ENCODE measurements at places on chromosomes 2 and 18.

DNA sequence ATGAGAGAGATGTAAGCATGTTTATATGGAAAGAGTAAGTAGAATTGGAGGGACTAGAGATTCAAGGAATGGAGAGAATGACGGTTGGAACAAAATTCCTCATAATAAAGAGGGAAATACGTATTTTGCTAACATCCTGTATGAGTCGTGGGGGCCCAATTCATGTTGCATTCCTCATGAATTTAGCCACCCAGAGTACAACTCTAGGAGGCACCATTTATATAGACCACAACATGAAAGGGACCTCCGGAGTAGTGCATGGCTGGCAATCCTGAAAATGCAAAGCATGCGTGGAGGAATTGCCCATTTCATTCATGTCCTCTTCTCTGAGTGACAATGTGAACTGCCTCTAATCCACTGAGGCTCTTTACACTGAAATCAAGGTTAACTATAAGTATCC, 168.2 kb downstream of the ZEB2 start:
- DNase-seq, result no peak

GRCh38 chr18:79848579-79849327, 51.0 kb downstream of the KCNG2 start:
- no peak for DNase-seq

GRCh38 chr2:143451642-143452281, 322.5 kb downstream of the ARHGAP15 start:
- no peak for DNase-seq

GRCh38 chr18:49059028-49059834, 108.5 kb upstream of the SMAD7 start:
- no peak for DNase-seq

DNA sequence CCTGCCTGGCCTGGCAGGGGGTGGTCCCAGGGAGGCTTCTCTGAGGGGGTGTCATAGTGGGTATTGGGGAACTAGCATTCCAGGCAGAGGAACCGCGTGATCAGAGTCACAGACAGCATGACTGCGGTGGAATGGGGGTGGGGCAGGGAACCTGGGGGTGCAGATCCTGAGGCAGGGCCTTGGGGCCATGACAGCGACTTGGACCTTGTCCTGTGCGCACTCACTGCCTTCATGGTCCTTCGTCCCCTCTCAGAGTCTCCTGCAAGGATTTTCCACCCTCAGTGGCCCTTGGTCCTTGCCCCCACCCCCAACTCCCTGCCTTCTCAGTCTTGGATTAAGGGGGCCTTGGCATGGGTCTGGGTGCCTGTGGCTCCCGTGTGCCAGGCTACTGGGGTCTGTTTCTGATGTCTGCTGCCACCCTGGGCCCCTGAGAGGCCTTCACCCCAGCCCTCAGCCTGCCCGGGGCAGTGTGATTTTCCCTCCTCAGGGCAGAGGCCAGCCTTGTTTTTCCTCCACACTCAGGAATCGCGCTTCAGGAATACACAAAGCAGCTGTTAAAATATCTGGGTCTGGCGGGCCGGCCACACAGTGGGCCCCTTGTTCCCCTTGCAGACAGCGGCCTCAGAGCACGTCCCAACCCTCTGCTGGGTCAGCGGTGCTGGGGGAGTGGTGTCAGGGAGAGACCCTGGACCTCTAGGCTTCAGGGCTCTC, 51.6 kb downstream of the GLI2 start:
- no peak for DNase-seq

DNA sequence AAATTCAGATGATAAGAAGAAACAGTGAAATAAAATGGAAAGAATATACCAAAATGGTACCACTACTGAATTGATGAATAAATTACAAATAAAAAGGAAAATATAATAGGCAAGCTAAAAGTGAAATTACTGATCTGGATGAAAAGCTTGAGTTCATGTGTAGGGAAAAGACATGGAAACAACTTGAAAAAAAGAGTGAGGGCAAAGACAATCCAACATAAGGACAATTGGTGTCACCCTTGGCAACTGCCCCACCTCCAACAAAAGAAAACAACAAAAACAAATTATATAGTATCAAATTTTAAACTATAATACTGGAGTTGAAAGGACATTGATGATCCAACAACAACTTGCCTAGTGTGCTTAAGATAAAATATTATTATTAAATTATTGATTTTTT, 37.6 kb downstream of the PPP1R1C start:
- DNase-seq, result no peak

GRCh38 chr18:64017870-64018269, 48.0 kb downstream of the SERPINB8 start:
- DNase-seq, result no peak

- DNase-seq, result no peak
Measured at GRCh38 chr2:67997528-67997900, 65.3 kb downstream of the C1D start.

GRCh38 chr2:5925604-5926003, 233.4 kb downstream of the SOX11 start:
- no peak for DNase-seq

DNA sequence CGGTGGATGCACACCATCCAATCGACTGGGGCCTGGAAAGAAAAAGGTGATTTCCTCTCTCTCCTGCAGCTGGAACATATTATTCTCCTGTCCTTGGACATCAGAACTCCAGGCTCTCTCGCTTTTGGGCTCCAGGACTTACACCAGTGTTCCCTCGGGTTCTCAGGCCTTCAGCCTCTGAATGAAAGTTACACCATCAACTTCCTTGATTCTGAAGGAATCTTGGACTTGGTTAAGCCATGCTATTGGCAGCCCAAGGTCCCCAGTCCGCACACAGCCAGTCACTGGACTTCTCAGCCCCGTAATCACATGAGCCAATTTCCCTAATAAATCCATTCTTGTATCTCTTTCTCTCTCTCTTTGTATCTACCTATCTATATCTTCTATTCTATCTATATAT, 418.9 kb downstream of the IRS1 start:
- DNase-seq, result no peak

DNA sequence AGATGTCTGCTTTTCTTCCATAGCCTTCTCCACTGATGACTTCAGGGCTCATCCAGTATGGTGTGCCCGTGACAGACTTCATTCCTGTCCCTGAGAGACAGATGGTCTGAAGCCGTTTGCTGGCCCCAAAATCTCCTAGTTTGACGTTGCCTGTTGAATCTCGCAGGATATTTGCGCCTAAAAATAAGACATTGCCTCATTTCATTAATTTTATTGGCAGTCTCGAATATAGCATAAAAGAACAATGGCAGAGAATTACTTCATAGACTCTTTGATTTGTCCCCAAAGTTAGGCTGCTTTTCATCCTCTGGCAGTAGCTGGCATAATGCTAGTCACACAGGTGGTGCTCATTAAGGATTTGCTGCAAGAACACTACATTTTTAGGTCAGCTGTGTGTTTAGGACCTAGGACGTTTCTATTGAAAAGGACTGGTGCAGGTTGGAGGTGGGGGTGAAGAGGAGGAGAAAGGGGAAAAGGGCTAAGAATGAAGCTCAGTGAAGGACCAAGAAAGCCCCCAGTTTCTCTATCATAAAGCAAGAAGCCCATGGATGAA, 14.7 kb upstream of the ERCC3 start:
- DNase-seq, result no peak

GRCh38 chr2:173652767-173653431, 298.2 kb downstream of the CDCA7 start:
- no peak for DNase-seq

- DNase-seq, result no peak
Measured at GRCh38 chr18:37672932-37673595, 107.5 kb upstream of the CELF4 start.

GRCh38 chr2:132495881-132496280, 79.3 kb downstream of the GPR39 start:
- DNase-seq, result no peak

DNA sequence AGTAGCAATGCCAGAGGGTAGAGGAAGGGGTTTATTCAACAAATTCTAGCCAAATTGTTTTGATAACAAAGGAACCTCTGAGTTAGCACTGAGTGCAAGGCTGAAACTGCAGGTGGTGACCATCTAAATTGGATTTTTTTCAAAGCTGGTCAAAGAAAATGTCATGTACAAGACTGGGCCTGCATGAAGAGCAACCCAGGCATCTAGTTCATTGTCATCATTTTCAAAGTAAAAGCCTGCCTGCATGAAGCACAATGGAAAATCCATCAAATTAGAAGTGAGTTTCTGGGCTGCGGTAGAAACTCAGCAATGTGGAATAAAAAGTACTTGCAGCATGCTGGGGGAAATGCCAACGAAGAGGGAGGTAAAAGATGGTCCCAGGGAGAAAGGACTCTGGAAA, 80.8 kb upstream of the PPP1CB start:
- DNase-seq, result no peak

- DNase-seq, result no peak
Measured at GRCh38 chr2:85554980-85555612, 6.2 kb downstream of the GGCX start.

DNA sequence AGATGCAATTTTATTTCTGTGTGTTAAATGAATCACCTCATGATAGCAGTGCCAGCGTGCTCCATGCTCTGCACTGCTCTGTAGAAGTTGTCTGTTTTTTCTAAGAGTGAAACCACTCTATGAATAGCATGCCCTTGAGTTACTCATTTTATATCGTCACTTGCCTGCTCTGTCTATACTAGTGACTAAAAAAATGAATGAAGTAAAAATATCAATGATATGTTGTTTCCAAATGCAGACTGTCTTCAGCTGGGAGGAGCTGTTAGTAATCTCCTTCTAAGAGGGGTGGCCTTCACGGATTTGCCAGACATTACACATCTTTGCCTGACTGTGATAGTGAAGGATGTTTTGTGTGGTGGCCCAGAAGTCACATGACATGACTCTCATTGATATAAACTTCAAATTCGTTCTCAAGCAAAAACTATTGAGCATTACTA, 852.1 kb downstream of the CNTNAP5 start:
- DNase-seq, result no peak

DNA sequence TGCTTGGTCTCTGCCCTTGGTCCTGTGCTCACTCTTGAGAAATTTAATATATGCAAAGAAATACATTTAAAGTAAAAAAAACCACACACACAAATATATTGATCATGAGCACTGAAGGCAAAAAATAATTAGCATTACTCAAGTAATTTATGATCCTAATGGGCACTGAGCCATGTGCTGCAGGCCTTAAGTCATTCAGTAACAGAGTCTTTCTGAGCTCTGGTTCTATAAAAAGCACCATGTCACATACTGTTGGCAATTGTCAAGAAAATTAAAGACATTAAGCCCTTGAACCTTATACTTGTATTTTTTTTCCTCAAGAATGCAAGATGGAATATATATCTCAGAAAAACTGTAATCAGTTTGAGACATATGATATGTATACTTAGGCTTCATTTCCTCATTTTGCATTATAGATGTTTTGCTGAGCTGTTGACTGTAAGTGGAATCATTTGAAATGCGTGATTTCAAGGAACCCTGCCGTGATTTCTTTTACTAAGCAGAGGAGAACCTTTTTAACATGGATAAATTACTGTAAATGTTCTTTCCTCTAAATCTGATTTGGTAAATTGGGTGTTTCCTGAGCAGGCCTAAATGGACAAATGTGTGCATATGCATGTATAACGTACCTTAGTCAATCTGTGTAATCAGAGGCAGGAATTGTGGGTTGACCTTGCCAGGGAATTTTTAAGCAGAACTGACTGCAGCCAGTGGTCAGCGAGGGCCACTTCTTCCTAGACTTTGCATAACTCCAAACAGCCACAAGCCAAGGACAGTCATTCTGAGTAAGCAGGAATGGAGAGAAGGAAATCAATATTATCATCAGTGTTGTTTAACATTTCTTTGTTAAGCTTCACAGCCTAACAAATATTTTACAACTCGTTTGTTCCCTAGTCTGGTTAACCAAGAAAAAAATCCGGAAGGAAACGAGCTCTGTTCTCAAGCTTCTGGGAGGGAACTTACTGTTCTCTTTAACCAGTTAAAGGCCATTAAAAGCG, 191.5 kb upstream of the ATP5MC3 start:
- no peak for DNase-seq

DNA sequence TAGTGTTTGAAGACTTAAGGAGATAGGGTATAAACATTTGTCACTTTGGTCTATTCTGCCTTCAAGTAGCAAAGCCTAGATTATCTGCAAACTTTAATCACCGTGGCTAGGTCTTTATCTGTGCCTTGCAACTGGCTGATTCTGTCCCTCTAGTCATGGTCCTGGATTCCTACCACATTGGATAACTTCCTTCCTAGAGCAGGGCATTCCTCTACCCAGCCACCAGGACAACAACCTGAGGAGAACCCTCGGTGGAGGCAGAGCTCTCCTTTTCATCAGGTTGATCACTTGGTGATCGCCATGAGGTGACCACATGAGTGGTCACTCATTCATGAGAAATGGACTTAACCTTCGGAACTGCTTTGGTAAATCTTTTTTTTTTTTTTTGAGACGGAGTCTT, 25.3 kb upstream of the PTPRM start:
- no peak for DNase-seq

GRCh38 chr2:238521870-238522269, 95.1 kb downstream of the ASB1 start:
- DNase-seq, result no peak

GRCh38 chr2:144326825-144327224, 193.1 kb downstream of the ZEB2 start:
- DNase-seq, result no peak

- no peak for DNase-seq
Measured at GRCh38 chr2:18674309-18674708, 84.9 kb upstream of the NT5C1B start.

DNA sequence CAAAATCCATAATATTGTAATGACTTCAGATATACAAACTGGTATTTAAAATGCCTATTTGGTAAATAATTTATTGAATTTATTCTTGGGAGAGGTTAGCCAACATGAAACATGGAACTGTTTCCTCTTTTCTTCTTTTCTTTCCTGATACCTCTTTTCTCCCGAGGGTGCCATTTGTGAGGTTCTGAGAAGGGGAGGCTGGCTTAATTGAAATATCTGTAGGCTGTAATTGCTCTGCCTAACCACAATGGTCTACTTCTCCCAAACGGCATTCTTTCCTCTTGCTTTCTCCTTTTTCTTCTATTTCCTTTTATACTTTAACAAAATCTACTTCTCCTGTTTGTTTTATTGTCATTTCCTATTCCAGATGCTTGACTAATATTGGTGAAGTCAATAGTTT, 114.9 kb downstream of the TCF4 start:
- no peak for DNase-seq

GRCh38 chr18:61954096-61954746, 61.4 kb upstream of the RNF152 start:
- no peak for DNase-seq

DNA sequence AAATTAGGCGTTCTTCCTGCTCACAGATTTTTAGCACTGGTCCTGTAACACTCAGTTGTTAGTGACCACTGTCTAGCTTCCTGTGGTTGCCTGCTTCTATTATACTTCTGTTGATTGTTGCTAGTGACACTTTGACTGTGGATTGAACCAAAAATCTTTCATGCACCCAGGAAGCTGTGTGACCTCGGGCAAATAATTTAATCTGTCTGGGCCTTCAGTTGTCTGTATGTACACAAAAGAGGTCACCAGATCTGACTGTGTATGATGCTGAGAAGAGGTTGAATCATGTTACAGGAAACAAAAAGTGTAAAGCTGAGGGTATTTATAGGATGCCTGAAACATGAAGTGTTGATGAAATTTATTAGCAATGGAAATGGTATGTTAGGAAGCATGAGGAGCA, 12.7 kb downstream of the ICOS start:
- DNase-seq, result no peak

- DNase-seq, result no peak
Measured at GRCh38 chr2:85053802-85054201, 79.4 kb upstream of the TCF7L1 start.
